NCI-H2081 (cell line): ENCODE measurements at places on chromosomes 7 and 10.

DNA sequence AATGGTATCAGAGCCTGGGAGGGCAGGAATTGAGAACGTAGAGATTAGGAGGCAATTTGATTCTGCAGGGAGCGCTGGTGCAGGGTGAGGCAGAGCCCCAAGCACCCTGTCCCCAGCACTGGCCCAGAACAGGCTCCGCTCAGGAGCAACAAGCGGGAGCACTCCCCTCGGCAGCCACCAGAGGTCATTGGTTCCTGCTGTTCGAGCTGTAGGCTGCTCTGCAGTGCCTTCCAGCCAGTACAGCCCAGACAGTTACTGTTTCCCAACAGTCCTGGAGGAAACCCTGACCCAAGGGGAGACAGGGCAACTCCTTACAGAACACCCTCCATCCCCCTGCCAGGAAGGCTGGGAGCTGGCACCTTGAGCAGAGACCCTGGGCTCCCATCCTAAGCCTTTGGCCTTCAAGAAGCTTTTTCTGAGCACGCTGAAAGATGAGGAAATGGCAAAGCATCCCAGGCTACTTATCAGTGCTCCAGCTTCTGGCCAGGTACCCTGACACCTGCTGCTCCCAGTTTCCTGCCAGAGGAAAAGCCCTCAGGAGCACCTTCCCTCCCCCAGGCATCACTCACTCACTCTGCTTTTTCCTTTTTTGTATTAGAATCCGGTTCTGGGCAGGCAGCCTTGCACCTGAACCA, 71.2 kb upstream of the EFCAB10 start:
- DNase-seq = peak; percentile 82

DNA sequence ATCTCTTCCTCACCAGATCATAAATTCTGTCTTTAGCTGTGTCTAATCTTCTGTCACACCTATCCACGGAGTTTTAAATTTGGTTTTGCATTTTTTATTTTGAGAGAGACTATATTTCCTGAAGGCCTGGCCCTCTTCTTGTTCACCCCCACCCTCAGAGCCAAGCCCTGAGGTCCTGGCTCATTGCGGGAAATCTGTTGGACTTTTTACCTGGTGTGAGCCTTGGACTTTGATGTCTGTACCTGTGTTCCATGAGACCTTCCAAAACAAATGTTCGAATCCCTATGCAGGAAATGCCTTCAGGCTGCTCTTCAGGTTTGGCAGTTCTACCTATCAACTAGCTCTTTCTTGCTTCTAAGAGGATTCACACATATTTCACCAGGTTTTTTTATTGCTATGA, 175.2 kb upstream of the GRB10 start:
- no peak for DNase-seq

GRCh38 chr7:98399890-98400541, 874 bp downstream of the BAIAP2L1 start:
- no peak for DNase-seq

GRCh38 chr7:74417419-74417971, 36.2 kb upstream of the GTF2IRD1 start:
- peak; percentile 68 for DNase-seq

DNA sequence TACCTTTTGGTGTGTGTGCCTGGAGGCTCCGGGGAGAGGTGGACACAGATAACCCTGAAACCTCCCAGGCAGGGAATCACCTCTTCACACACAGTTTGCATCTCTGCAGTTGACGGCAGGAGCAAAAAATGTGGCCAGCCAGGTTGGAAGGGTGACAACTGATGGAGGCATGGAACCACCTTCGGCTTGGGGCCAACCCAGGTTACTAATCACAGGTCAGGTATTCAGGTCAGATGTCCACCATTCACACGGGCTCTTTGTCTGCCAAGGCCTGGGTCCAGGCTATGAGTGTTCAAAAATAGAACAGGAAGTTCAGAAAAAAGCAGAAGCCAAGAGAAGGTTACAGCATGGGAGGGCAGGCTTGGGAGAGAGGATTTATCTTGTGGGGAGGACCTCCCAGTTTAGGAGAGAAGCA, 137.2 kb upstream of the EFCAB10 start:
- DNase-seq = no peak

DNA sequence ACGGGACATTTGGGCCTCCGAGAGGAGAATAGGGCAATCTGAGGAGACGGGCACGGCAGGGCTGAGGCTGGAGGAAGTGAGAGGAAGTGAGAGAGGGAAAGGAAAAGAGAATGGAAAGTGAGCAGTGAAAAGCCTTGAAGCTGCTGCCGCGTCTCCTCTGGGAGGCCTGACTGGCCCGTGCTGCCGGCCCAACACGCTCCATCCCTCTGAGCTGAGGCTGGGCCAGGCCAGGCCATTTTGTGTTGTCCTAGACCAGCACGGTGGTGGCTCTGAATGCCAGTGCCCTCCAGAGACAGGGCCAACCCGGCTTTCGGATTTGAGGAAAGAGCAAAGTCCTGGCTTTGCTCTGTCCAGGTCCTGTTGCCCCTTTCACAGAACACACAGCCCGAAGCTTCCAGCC, 361.1 kb upstream of the SHH start:
- no peak for DNase-seq

- no peak for DNase-seq
Observed at GRCh38 chr10:1595726-1596125, 141.6 kb downstream of the ADARB2 start.

DNA sequence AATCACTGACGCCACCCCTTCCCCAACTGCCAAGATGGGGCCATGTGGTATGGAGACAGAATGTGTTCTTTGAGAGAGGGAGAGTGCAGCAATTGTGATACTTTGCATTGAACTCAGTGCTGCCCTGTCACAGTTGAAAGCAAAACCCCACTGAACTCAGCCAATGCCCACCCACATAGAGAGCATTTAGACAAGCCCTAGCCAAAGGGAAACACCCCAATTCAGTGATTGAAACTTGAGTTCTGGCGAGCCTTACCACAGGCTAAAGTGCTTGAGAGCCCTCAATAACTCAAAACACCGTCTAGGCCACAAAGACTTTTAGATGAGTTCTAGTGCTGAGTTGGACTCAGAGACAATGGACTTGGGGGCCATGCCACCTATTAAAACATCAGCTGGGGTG, 751.9 kb upstream of the POT1 start:
- DNase-seq = no peak

GRCh38 chr10:71990706-71991269, 26.6 kb downstream of the CHST3 start:
- DNase-seq = no peak

DNA sequence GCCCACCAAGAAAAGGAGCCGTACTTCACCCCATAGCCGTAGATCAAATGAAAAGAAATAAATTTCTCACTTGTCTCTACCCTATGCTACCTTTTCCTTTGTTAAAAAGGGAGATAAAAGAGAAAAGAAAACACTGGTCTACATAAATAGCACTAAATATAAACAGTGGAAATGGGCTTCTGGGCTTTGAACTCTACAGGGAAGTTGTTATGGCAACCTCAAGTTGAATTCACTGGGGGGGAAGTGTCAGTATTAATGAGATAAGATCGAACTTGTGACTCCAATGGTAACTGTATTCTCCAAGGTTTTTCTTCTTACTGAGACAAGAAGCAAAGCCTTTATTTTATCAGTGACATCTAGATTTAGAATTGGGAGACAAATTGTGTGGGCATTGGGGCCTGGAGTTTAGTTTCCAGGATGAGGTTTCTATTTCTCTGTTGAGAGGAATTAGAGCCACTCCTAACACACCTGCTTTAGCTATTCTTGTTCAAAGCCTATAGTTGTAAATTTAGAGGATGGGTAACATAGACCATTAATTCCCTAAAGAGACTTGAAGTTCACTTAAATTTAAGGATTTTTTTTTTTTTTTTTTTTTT, 604.3 kb upstream of the GALNT17 start:
- no peak for DNase-seq

DNA sequence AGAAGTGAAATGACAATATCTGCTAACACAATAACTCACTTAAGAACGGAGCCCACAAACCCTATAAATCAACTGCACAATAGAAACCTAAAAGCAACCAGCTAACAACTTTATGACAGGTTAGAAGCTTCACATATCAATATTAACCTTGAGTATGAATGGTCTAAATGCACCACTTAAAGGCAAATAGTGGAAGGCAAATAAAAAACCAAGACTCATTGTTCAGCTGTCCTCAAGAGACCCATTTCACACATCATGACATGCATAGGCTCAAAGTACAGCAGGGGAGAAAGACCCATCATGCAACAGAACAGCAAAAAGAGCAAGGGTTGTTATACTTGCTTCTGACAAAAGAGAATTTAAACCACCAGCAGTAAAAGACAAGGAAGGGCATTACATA, 46.8 kb downstream of the CDC14C start:
- peak; percentile 43 for DNase-seq

- no peak for DNase-seq
Observed at GRCh38 chr10:26528715-26529393, 90.7 kb downstream of the APBB1IP start.

- DNase-seq = no peak
Observed at GRCh38 chr10:31037749-31038148, 6.1 kb upstream of the ZNF438 start.

DNA sequence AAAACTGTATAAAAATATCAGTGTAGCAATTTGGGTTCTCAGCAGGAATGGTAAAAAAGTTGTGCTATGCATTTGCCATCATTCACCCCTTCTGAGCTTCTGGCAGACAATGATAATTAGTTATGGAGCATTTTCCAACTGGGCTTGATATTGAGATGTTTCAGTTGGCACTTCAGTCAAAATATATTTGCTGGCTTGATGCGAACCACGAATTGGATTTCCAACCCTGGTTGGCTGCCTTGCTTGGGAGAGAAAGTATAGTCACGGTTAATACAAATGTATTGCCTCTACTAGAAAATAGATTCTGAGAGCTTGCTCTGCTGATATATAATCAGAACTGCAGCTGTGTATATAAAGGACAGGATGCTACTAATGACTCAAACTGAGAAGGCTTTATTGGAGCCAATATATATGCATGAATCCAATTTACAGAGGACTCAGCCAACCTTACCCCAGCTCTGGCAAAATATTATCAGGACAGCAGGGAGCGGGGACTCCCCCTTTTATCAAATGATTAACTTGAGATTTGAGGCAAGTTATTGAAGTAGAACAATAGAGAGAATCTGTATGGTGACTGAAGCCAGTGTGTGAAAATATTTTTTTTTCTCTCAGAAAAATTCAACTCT, 219.8 kb upstream of the SMIM30 start:
- DNase-seq = peak; percentile 67

GRCh38 chr7:50834031-50834535, 51.4 kb upstream of the GRB10 start:
- DNase-seq = no peak

DNA sequence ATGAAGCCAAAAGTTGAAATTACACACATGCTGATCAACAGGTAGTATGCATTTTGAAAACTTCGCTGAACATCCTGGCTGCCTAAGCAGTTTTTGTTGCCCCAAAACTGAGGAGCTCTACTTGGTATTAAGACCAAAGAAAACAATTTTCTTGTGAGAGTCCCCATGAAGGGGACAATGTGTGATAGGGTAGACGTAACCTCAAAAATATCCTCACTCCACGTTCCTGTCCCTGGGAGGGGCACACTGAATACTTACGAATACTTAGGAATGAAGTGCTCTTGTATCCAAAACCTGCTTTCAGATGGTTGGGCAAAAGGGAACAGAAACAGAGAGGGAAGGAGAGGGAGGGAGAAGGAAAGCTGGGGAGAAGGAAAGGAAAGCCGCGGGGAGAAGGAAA, 24.7 kb downstream of the CCDC6 start:
- no peak for DNase-seq

- no peak for DNase-seq
Observed at GRCh38 chr7:24902276-24902675, 77.7 kb downstream of the OSBPL3 start.

- no peak for DNase-seq
Observed at GRCh38 chr10:67471022-67471421, 225.0 kb downstream of the CTNNA3 start.

DNA sequence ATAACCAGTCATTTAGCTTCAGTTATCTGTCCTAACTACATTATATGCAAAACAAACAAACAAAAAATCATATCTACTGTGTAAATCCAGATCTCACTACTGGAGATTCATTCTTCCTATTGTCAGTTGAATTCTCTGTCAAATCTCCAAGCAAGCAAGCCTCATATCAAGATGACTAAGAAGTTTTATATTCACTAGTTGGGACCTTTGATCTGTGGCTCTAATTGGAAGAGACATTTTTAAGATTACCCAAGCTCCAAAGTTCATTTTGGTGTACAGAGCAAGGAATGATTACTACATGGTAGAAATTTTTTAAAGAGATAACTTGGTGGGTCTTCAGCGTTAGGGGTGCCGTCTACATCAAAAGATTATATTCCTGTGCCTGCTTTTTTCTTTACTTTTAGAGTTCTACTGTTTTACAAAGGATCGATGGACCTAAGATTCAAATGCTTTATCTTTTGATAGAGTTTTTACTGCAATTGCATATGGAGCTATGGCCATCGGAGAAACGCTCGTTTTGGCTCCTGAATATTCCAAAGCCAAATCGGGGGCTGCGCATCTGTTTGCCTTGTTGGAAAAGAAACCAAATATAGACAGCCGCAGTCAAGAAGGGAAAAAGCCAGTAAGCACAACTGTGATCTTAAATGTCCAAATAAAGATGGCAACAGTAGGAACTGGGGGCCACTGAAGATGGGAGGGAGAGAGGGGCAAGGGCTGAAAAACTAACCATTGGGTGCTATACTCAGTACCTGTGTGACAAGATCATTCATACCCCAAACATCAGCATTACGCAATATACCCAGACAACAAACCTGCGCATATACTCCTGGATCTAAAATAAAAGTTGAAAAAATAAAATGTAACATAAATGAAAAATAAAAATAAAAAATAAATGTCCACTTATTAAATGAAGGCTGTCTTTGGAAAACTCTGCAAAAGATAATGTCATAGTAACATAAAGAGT, 47.9 kb downstream of the SP8 start:
- no peak for DNase-seq

DNA sequence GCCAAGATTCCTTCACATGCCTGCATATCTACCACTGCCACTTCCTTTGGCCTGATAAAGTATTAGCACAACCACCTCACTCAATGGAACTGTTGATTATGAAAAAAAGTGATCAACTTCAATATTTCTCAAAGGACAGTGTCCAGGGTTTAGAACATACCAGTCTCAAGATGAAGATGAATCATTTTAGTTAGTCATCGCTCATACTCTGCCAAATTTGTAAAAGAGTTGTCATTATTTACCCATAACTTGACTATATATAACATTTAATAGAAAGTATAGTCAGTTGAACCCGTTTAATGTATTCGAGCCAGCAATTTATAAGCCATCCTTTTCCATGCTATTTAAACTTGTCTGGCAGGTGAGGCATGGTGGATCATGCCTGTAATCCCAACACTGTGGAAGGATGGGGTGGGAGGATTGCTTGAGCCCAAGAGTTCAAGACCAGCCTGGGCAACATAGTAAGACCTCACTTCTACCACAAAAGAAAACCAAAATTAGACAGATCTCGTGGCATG, 33.2 kb downstream of the SPAM1 start:
- DNase-seq = no peak

DNA sequence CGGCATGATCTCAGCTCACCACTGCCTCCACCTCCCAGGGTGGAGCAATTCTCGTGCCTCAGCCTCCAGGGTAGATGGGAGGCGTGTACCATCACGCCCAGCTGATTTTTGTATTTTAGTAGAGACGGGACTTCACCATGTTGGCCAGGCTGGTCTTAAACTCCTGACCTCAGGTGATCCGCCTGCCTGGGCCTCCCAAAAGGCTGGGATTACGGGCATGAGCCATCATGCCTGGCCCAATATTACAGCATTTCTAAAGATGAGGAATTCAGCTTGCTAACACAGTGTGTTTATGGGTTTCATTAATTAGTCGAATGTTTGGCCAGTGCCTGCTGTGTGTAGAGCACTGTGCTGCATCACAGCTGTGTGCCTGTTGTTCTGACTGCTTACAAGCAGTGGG, 3.7 kb downstream of the WDR37 start:
- no peak for DNase-seq
